ENCODE measurements at places on chromosomes 3 and 15. TPM values are rescaled to one million over a fixed set of nuclear protein-coding genes. Genes with fewer than 3 reads are reported as not detected.
A peak's percentile ranks its signal among the peaks of the same experiment; 100 is the strongest.

- DNase-seq: peak; percentile 64
- no peaks in the 10 kb centered on the region for H3K36me3 ChIP-seq
- peak overlapping the region; percentile 36 for H3K4me3 ChIP-seq
- peaks cover 26% of the 10 kb centered on the region for H3K27me3 ChIP-seq
- no peaks in the 10 kb centered on the region for H3K4me1 ChIP-seq
- H3K27ac ChIP-seq: no peak overlapping the region
Measured at GRCh38 chr3:22372292-22373062, 621.5 kb upstream of the ZNF385D start.

- H3K27ac ChIP-seq: peak overlapping the region; percentile 81
- H3K4me1 ChIP-seq: peaks cover 39% of the 10 kb centered on the region
- no peaks in the 10 kb centered on the region for H3K27me3 ChIP-seq
- H3K36me3 ChIP-seq: no peaks in the 10 kb centered on the region
- peak; percentile 83 for DNase-seq
Measured at GRCh38 chr15:77506311-77507142, 85.8 kb downstream of the HMG20A start.

DNA sequence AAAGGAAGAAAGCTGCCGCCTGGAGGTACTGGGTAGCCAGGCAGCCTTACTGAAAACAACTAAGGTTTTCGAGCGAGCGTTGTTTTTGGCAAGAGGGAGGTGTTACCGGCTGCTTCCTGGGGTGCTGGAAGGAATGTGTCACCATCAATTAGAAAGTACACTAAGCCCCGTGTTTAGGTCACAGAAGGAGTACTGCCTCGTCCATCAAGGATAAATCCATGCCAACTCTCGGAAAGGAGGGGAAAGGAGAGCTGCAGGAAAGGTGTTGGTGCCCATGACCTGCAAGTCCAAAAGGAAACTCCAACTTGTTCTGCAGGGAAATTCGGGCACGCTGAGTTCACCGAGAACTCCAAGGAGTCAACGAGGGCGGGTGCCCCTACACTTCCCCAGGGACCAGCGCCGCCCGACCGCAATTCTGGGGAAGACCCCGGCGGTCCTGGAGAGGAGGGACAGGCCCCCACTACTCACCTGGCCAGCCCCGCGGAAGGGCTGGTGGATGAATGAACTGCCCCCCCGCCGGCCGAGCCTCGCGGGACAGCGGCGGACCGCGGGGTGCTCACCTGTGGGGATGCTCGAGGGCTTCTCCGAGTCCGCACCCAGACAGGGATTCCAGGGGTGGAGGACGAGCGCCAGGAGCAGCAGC lies 542 bp downstream of the PLOD2 start:
- no peaks in the 10 kb centered on the region for H3K36me3 ChIP-seq
- H3K4me3 ChIP-seq: peak overlapping the region; percentile 76
- H3K4me1 ChIP-seq: peaks cover 27% of the 10 kb centered on the region
- peak; percentile 67 for DNase-seq

DNA sequence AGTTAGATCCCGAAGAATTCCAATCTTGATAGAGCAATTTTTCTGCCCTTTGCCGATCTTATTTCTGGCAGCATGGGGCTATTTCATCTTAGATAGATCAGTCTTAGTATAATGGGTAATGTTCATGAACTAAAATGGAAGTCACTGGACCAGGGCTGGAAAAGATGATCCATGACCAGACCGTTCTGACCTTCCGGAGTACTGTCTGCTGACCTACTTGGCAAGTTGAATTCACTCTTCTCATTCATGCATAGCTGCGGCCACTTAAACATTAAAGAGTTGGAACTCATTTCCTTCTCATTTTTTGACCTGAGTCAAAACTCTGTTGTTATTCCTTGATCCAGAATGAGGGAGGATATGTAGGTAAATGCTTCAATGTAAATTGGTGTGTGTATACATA lies 32.5 kb downstream of the GMNC start:
- no peak overlapping the region for H3K4me3 ChIP-seq
- no peaks in the 10 kb centered on the region for H3K4me1 ChIP-seq
- H3K27ac ChIP-seq: no peak overlapping the region
- no peaks in the 10 kb centered on the region for H3K27me3 ChIP-seq

Gene P2RY14
- total RNA-seq: 7.2 TPM

Gene MEIS2
- 26.7 TPM for total RNA-seq

Gene CPLX3
- total RNA-seq: not detected

Gene PRKAR2A
- 47.6 TPM for total RNA-seq

Data from upper lobe of right lung (tissue), 1 donor.